ENCODE measurements at places on chromosomes 2 and 18. TPM values are rescaled to one million over a fixed set of nuclear protein-coding genes. Genes with fewer than 3 reads are reported as not detected.

- DNase-seq: no peak
These were observed 148.8 kb downstream of the VAPA start for GRCh38 chr18:10062302-10063300.

DNA sequence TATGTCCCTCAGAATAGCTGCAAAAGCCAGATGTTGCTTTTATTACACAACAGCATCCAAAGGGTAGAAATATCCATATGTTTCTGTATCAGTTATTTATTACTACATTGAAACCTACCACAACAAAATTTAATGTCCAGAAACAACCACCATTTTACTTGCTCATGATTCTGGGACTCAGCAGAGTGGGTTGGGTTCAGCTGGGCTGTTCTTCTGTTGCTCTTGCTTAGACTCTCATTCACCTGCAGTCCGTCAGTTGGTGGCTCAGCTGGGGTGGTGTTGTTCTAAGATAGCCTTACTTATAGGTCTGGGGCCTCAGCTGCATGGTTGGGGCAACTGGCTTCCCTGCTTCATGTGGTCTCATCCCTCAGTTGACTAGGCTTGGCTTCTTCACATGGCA is 21.7 kb downstream of the AQP4 start:
- DNase-seq: no peak

DNA sequence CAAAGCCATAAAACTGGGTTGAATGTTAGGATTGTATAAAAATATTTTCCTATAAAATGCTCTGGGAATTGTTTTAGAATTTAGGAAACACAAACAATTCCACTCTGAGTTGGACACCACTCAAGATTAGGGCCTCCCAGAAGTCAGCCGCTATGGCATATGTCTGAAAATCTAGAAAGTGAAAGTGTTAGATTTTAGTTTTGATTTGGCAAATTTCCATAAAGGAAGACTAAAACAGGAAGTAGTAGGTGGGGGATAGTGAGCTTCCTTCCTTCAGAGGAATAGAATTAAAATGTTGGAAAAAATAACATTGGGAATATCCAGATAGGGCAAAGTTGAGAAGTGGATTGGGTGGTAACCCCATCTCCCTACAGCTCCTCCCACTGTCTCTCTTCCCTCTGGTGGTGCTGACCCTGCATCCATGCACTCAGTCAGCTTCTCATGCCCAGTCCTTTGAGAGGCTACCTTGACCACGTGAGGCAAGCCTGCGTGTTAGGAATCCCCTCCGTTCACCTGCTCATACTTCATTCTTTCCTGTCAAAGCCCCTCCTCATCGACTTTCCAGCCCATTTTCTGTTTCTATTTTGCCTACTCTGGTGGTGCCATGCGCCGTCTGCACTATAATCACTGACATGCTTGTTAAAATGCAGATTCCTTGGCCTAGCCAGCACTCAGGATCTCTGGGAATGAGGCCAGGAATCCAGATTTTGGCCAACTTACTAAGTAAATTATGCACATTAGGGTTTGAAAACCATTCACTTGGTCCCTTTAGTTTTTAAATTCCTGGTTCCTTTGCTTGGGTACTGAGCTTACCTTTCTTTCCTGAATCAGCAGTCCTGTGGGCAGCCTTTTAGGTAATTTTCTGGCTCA is 83.5 kb downstream of the POLE4 start:
- DNase-seq: no peak

DNA sequence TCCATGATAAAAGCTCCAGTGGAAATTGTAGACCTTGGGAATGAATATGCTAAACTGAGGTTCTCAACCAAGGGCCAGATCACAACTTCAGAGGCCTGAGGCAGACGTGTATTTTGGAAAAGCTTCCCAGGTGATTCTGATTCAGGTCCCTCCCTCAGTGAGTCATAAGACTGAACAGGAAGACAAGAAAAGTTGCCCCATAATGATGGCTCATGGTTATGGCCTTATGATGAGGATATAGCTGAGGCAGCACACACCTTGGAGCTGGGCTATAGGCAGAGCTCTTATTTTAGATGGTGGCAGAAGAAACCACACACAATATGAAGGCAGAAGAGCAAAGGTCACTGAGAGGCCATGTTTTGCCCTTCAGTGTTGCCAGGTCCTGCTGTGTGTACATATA is 9.6 kb downstream of the ANTXR1 start:
- no peak for DNase-seq

KHK gene
- total RNA-seq: 28.4 TPM

DNA sequence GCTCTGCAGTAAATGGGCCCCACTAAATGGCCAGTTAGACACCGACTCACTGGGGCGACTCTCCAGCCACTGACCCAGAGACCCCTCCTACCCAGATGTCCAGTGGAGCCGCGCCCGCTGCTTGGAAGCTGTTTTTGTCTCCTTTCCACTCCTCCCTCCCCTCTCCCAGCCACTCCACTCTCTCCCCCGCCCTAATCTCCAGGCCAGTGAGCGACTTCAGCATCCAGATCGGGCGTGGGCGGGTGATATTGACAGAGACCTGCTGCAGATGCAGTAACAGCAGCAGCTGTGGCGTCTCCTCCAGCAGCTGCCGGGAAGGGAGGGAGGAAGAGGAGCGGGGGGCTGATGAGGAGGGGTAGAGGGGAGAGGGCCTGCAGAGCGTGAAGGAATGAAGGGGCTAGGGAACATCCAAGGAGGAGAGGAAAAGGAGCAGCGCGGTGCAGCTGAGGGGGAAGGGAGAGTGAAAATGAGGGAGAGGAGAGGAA is at the start of gene SCN7A:
Gene SCN7A (minus strand): TSS at position 110 of the 485 bp plus-strand sequence. CDS start 16,553 bp downstream, outside the sequence.
- DNase-seq: peak; percentile 72

GRCh38 chr2:28643911-28644334 is 107.7 kb upstream of the PPP1CB start:
- no peak for DNase-seq

LRRTM4 gene
- total RNA-seq: 5.4 TPM

GRCh38 chr2:23695890-23696751 is 230.8 kb downstream of the ATAD2B start:
- no peak for DNase-seq

EDAR gene
- total RNA-seq: 4.8 TPM

ANKRD30BL gene
- total RNA-seq: not detected
